Osteoblast (primary cell): ENCODE measurements at places on chromosomes 11 and 22. TPM values are rescaled to one million over a fixed set of nuclear protein-coding genes. Genes with fewer than 3 reads are reported as not detected.

CCDC134 gene
- 8.3 and 11.8 TPM in 2 replicates for total RNA-seq

CCDC116 gene
- total RNA-seq: 0.29 and 0.36 TPM in 2 replicates

NPTXR gene
- 0.72 and 1.5 TPM in 2 replicates for total RNA-seq

- peaks cover 32% of the 10 kb centered on the region for H3K36me3 ChIP-seq
- DNase-seq: peak; percentile 61
Observed at GRCh38 chr22:21690401-21690801, 24.6 kb downstream of the PPIL2 start.

DNA sequence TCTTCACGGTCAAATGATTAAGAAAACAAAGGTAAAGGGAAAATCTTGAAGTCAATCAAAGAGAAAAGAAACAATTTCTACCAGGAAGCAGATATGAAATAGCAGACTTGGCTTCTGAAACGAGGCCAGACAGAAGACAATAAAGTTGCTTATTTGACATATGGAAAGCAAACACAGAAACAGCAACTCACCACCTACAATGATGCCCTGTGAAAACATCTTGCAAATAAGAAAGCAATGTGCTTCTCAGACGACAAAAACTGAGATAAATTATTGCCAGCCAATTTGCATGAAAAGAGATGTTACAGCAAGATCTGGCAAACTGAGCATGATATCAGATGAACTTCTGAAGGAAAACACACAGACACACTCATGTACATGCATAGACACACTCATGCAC, 45.9 kb upstream of the CTSC start:
- H3K36me3 ChIP-seq: no peaks in the 10 kb centered on the region
- no peaks in the 10 kb centered on the region for H3K27me3 ChIP-seq
- H3K4me1 ChIP-seq: peaks cover 15% of the 10 kb centered on the region
- H3K27ac ChIP-seq: no peak overlapping the region

GRCh38 chr11:120714438-120714837, 202.9 kb downstream of the GRIK4 start:
- H3K4me1 ChIP-seq: peaks cover 27% of the 10 kb centered on the region
- H3K27me3 ChIP-seq: peaks cover 13% of the 10 kb centered on the region

DNA sequence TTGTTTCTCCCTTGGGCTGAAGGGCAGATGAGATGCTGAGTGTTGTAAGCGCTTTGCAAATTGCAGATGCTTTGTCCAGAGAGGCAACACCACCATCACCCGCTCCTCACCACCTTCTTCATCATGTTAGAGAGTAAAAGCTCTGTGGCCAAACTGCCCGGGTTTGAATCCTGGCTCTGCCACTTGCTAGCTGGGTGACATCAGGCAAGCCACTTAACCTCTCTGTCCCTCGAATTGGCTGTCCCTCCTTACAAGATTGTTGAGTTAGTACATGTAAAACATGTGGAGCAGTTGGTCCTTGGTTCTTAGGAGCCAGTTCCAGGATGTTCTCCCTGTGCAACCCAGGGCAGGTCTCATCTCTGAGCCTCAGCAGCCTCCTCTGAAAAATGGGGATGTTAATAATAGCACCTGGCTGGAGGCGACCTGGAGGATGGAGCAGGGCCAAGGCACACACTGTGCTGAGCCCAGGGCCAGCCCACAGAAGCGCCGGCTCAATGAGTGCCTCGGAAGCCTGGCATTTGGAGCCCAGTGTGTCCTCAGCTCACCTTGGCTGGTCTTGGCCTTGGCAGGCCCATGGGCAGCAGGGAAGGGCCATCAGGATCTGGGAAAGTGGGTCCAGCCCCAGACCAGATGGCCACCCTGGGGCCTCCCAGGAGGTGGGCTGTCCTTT, 10.5 kb downstream of the C11orf86 start:
- no peak overlapping the region for H3K4me3 ChIP-seq
- H3K27me3 ChIP-seq: no peaks in the 10 kb centered on the region
- H3K36me3 ChIP-seq: no peaks in the 10 kb centered on the region
- no peak overlapping the region for H3K27ac ChIP-seq
- H3K4me1 ChIP-seq: peaks cover 18% of the 10 kb centered on the region
- DNase-seq: peak; percentile 68

DNA sequence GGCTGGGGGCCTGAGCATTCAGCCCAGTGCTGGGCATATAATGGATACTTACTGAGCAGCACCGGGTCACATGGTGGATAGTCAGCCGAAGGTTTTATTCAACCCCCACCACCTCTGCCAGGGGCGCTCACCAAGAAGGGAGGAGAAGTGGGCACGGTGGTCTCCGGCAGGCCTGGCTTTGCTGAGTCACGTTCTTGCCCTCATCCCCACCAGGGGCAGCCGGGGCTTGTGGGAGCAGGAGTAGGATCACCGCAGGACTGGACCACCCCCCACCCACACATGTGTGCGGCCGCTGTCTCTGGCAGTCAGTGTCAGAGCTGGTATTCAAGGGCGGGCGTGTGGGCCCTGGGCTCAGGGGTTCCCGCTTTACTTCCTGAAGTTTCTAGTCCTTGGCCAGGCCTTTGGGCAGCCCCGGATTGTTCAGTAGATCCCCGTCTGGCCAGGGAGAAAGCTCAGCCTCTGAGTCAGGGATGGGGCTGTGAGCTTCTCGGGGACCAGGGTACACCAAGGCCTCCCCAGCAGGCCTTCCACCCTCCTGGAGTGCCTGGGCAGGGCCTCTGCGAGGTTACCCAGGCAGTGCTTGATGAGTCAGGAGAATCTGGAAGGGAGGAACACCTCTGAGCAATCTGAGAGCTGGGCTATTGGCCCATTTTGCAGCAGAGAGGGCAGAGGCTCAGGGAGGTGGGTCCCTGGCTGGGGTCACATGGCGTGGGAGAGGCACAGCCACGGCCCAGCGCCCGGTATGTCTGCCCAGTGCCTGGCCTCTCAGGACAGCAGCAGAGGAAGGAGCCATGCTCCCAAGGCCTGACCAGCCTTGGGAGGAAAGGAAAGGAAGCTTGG, 60.6 kb downstream of the RTL6 start:
- no peaks in the 10 kb centered on the region for H3K36me3 ChIP-seq
- no peak overlapping the region for H3K27ac ChIP-seq
- H3K4me3 ChIP-seq: no peak overlapping the region
- DNase-seq: peak; percentile 92
- H3K4me1 ChIP-seq: no peaks in the 10 kb centered on the region

GRCh38 chr11:73314117-73314961, 6.3 kb downstream of the ARHGEF17 start:
- H3K36me3 ChIP-seq: peaks cover 23% of the 10 kb centered on the region
- no peaks in the 10 kb centered on the region for H3K27me3 ChIP-seq
- H3K4me3 ChIP-seq: peak overlapping the region; percentile 89
- DNase-seq: peak; percentile 93
